ENCODE measurements at places on chromosomes 5 and 9.
A peak's percentile ranks its signal among the peaks of the same experiment; 100 is the strongest.

GRCh38 chr5:61842840-61843239, 463.2 kb upstream of the KIF2A start:
- no peak for DNase-seq

DNA sequence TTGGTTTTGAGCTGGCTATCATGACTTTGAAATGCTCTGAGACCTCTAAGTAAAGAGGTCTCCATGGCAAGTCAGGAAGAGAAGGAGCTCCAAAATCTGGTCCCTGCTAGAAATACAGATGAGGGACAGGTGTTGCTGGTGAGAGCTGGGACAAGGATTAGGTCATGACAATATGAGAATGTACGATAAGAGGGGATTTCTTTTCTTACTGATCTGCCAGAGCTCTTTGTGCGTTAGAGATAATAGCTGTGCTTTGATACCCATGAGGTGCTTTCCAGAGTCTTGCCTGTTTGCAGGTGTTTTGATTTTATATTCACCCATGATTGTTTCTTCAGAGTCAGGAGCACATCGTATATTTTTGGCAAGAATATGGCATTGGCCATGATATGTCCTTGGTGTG, 56.5 kb downstream of the ANKRD33B start:
- DNase-seq, result no peak

- no peak for DNase-seq
These were observed 24.7 kb downstream of the NXNL2 start for GRCh38 chr9:88559661-88560060.

DNA sequence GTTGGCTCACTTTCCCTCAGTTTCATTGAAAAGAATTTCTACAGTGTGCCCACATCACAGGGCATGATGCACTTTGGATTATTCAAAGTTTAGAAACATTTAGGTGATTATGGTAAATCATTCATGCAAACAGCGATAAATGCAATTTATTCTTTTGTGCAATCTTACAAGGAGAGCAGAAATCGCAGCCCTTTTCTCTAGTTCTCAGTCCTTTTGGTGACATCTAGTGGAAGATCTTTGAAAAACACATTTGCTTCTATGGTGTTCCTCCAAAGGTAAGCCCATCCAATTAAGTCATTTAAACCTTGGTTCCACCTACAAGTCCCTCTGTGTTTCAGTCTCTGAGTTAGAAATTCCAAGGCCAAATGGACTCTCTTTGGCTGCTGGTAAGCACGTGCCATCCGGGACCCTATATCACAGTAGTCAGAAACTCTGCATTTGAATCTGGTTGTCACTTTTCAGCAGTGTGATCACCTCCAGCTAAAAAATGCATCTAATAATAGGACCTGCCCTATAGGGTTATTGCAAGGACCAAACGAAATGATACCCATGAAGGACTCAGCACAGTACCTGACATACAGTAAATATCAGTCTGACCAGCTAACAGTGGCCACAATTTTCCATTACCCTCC, 66.4 kb downstream of the MACROH2A1 start:
- no peak for DNase-seq

GRCh38 chr5:125484272-125484741, 737.9 kb upstream of the ZNF608 start:
- DNase-seq, result no peak

DNA sequence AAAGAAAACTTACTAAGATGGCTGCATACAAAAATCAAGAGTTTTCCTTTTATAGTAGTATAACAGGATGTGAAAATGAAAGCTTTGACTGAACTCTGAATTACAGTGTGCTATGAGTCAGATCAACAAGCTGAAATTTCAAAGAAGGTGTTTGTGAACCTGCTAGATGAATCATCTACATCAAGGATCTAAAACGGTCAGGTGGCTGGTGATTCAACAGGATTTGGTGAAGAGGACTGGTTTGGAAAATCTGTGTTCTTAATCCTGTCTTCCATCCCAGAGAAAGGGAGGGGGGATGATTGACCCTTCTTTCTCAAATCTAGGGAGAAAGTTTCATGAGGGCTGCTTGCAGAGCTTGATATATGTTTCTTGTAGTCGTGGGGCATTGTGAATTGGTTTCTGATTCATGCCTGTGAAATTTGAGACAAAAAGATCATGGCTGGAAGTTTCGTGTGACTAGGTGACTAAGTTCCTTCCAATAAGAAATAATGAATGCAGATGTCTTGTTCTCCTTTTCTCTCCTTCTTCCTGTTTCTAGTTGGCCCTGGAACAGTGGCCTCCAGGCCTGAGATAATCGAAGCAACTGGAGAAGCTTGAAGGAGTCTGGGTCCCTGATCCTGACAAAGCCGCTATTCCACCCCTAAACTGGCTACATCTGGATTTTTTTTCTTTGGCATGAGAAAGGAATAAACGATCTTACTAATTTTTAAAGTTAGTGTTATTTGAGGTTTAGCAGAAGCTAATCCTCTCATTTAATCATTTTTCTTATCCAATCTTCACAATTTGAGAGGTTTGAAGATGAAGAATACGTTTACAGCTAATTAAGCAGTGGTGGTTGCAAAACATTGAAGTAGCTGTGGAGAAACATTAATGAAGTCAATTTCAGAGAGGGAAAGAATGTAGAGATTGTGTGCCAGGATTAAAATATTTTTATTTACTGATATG, 67.2 kb downstream of the MRPS30 start:
- peak; percentile 11 for DNase-seq

GRCh38 chr9:137798901-137799629, 78.5 kb upstream of the CACNA1B start:
- no peak for DNase-seq

DNA sequence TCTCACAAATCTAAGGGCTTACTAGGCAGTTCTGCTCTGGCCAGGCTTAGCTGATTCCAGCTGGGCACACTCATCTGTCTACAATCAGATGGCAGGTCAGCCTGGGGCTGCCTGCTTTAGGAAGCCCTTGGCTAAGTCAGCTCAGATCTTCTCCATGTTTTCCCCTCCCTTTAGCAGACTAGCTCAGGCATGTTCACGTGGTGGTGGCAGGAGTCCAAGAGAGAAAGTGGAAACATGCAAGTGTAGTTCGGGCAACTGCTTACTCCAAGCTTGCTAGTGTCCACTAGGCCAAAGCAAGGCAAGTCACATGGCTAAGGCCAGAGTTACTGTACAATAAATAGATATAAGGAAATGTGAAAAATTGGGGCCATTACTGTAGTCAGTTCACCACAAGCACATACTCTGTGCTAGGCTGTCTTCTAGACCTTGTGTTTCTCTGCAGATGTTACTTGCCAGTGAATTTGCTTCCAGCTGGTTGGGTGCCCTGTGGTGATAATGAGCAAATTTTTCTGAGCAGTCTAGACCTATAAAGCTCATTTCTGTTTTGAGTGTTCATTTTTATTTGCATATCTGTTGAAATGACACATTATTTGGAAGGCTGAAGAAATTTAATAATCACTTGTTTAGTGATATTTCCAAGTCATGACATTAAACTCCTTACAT, 38.3 kb downstream of the RECK start:
- DNase-seq, result no peak

DNA sequence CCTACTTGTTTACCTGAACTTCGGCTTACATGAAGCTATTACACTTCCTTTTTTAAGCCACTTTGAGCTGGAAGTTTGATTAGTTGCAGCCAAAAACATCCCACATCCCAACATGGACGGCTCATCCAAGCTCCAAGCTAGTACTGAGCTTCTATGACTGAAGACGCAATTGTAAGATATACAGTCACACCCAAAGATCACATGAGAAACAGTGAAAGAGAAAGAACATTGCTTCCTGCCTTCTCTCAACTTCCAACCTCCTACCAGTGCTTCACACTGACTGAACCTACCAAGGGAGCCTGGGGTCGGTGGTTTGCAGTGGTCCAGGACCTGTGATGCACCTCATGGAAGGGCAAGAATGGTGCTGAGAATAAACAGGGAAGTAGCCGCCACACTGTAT, 27.4 kb upstream of the ADRA1B start:
- no peak for DNase-seq

DNA sequence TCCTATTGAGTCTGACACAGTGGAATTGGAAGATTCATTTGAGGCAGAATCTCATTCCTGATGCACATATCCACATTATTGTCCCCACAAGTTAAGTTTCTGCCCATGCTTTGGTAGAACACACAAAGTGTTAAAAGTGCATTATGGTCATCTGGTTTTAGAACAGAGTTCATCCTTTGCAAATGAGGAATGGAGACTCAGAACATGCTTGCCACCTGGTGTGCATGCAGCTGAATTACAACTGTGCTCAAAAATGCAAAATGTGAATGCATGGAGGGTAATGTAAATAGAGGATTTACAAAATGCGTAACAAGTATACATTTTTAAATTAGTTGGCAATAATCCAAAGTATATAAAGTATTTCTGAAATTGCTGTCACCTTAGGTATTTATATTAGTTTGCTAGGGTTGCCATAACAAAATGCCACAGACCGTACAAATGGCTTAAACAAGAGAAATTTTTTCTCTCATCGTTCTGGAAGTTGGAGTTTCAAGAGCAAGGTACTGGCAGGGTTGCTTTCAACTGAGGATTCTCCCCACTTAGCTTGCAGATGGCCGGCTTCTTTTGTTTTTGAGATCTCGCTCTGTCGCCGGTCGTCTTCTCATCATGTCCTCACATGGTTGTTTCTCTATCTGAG, 671.1 kb downstream of the TAF11L14 start:
- no peak for DNase-seq

GRCh38 chr5:95903838-95904237, 57.8 kb downstream of the ELL2 start:
- DNase-seq, result no peak

- DNase-seq, result no peak
These were observed 249.1 kb upstream of the ADCY2 start for GRCh38 chr5:7146886-7147285.

- DNase-seq, result no peak
These were observed 36.2 kb upstream of the DAP start for GRCh38 chr5:10797261-10797660.

DNA sequence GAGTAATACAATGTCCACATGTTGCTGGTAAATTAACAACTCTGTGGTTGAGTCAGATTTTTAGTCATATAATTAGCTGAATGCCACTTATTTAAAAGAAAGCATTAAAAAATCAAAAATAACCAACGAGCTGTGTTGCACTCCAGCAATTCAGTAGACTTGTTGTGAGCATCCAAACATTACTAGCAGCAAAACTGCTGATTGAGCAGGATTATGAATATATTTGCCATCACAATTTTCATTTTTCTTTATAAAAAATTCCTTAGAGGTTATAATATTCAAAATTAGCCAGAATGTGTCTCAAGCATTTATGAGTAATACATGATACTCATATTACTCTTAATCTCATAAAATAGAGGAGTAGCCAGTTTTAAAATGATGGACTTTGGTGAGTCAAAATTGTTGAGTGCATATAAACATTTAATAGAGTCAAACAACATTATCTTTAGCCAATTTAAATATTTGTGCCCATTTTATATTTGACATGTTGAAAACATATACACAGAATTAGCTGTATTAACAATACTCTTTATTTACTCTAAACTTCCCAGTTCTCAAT, 44.0 kb downstream of the ST8SIA4 start:
- no peak for DNase-seq

- no peak for DNase-seq
These were observed 567.2 kb upstream of the ARRDC3 start for GRCh38 chr5:91950328-91950727.

DNA sequence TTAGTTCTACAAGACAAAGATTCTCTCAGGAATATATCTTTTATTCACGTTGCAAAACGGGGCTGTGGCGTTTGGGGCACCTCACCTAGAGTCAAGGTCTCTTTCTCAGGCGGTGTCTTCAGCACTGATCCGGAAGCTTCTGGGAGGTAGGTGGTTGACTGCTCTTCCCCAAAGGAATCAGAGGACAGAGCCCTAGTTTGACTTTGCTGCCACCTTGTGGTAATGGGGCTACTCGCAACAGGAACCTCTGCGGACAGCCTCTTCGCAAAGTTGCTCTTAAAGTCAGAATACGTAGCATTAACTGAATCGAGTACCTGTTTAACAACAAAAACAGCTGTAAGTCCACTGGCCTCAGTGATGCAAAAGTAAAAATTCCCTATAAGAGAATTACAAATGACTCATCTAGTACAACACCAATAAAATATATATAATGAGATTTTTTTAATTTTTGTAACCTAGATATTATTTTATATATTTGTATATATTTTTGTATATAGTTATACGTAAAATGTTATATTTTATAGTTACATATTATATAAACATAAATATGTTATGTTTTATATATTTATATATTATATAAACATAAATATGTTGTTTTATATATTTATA, 13.3 kb upstream of the GPX8 start:
- DNase-seq, result peak; percentile 80

DNA sequence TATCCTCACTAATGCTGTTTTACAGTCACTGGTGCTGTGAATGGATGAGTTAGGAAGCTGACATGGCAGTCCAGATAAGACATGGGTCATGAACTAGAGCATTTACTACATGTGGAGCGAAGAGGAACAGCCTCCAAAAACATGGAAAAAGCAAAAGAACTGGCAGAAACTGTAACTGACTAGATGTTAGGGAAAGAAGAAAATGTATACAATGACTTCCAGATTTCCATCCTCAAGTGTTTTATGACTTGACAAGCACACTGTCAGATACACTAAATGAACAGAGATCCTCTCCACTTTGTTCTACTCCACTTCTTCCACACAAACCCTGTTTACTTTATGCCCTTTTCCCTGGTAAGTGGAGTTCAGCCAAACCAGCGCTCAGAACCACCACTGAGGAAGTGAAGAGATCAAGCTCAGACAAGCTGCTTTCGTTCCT, 11.5 kb downstream of the HMGCS1 start:
- DNase-seq, result no peak

DNA sequence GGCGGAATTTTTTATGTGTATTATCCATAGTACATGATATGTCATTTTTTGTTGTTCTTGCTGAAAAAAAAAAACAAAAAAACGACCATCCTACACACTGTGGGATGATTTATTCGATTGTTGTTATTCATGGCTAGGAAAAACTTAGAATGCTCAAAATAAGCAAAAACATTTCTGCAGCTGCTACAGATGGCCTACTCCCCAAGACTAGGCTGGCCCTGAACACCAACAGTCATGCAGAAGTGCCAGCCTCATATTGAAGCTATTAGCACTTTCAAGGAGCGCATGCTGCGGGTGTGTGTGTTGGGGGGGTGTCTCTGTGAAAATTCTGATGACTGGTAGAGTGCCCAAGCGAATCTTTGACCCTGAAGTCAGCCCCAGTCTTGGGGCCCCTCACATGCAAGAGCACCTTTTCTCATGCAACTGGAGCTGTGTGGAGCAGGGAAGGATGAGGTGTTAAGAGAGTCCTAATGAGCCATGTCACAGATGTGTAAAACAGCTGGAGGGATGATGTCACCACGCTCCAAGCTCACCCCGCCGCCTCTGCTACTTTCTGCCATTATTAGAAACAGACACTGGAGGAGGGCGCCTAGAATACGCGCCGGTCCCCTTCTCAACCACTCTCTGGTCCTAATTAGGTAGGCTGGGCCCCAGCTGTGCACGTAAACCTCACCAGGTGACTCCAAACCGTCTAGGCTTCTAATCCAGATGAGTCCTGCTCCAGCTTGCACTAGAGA, 61.0 kb upstream of the SMIM23 start:
- DNase-seq, result no peak

- DNase-seq, result no peak
These were observed 18.5 kb upstream of the TIMD4 start for GRCh38 chr5:156981481-156981880.

GRCh38 chr5:891117-891836, 1.3 kb downstream of the BRD9 start:
- no peak for DNase-seq

All from naive thymus-derived CD4-positive, alpha-beta T cell (primary cell).